ENCODE measurements at places on chromosomes 3 and 15.

DNA sequence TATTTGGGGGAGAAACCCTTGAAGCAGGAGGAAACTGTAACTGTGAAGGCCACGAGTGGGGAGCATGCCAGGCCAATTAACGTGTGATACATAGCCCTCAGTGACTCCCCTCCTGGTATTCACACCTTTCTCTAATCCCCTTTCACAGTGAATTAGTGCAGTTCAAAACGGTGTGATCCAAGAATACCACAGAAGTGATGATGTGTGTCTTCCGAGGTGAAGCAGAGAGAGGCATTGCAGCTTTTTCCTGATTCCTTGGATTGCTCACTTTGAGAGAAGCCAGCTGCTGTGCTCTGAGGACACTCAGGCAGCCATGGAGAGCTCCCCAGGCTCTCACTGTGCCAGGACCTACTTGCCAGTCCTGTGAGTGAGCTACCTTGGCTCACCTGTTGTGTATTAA, 17.3 kb downstream of the NIPA2 start:
- DNase-seq, result no peak

GRCh38 chr3:187946981-187947380, 201.7 kb upstream of the BCL6 start:
- DNase-seq, result no peak

GRCh38 chr3:189172668-189173419, 1.1 kb downstream of the TPRG1 start:
- no peak for DNase-seq

DNA sequence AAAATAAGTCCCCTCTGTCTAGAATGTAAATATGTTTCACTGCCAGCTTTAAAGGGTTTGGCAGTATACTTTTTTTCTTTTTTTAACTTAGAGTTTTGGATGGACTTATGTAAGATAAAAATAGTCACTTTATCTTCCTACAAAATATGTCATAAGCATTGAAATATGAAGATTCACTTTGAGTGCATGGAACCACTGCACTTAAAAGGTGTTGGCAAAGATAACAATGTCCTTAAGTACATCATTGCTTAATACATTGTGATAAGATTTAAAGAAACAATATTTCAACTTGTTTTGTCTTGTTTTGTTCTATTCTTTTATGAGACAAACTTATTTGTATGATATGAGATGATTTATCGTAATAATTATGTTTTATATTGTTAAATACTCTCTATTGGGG, 66.3 kb upstream of the NAALADL2 start:
- DNase-seq, result no peak

DNA sequence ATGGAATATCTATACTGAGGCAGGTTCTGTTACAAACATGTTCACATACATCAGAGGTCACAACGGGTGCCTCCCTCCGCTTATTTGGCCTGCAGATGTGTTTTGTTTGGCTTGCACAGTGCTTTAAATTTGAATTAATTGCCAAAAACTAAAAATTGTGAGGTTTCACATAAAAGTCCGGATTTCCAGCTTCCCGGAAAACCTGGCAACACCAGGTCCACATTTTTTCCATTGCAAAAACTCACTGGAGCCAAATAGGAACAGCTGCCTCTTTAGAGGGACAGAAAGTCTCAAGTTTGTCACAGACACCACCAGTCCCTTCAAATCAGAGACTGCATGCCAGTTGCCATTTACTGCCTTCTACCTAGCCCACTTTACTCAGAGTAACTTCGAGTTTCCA, 205.9 kb upstream of the MDFIC2 start:
- DNase-seq, result no peak

- DNase-seq, result no peak
These were observed 1031.7 kb upstream of the CFAP20DC start for GRCh38 chr3:60081381-60082095.

GRCh38 chr3:8938021-8938420, 25.3 kb downstream of the RAD18 start:
- DNase-seq, result no peak

- peak; percentile 42 for DNase-seq
These were observed 63.9 kb downstream of the TMCC1 start for GRCh38 chr3:129829640-129830039.

GRCh38 chr3:162774613-162775100, 1278.0 kb downstream of the OTOL1 start:
- DNase-seq, result no peak

DNA sequence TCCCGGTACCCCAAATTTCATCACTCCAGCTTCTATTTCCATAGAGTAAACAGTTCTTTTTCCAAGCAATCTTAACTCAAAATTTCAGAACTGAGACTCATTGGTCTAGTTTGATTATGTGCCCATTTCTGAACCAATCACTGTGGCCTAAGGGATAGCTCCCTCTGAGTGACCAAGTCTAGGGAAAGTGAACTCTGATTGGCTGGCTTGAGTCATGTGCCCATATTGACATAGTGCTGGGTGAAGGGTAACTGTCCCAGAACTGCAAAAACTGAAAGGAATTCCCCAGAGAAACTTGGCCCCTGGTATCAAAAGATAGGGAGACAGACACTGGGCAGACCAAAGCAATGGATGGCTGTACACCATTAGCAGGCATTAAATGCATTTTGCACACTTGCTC, 171.2 kb upstream of the WNT5A start:
- DNase-seq, result no peak

DNA sequence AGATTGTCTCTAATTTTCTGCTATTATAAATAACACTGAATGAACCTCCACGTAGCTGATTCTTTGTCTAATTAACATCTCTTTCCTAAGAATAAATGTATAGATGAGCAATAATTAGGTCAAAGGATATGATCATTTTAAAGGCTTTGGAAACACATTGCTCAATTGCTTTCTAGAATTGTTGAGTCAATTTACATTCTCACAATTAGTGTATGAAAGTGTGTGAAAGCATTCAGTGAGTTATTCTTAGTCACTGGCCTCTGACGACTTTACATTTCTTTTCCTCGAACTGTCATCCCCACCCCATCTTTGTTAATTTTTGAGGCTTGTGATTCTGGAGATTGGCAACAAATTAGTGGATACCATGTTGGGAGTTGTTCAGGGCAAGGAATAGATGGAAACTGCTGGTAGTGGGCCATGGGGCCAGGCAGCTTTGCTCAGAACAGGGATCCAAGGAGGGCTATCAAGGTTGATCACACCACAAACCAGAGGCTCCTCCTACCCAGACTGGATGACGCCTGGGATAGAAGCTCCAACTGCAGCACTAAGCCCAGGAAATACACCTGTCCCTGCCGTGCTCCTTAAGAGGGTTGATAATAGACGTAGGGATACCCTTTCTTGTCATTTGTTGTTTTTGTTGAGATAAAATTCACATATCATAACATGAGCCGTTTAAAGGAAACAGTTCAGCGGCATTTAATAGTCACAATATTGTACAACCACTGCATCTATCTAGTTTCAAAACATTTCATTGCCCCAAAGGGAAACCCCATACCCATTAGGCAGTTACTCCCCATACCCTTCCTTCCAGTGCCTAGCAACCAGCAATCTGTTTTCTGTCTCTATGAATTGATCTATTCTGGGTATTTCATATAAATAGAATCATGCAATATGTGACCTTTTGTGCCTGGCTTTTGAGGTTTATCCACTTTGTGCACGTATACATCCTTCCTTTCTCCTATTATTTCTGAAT, 27.9 kb downstream of the EIF1B start:
- DNase-seq, result no peak

GRCh38 chr15:92922418-92923002, 22.4 kb downstream of the CHD2 start:
- DNase-seq, result no peak

- DNase-seq, result no peak
These were observed 133.3 kb upstream of the CHL1 start for GRCh38 chr3:63095-63765.

DNA sequence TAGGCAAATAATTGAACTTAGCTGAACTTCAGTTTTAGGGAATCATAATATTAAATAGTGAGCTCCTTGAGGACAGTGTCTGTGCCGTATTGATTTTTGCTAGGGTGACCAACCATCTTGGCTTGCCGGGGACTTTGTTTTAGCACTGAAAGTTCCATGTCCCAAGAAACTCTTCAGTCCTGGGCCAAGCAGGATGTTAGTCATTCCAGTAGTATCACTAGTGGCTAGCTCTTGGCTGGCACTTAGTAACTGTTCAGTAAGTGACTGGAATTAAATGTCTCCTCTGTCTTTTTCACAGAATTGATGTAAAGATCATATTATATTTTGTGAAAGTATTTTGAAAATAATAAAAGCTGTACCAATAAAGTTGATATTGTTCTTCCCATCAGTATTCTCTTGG, 42.3 kb downstream of the RSRC1 start:
- DNase-seq, result no peak

GRCh38 chr3:5136919-5137429, 14.9 kb downstream of the ARL8B start:
- no peak for DNase-seq

- DNase-seq, result no peak
These were observed 9.9 kb downstream of the NCEH1 start for GRCh38 chr3:172700936-172701455.

- no peak for DNase-seq
These were observed 8.9 kb upstream of the CSPG4 start for GRCh38 chr15:75721480-75721922.

DNA sequence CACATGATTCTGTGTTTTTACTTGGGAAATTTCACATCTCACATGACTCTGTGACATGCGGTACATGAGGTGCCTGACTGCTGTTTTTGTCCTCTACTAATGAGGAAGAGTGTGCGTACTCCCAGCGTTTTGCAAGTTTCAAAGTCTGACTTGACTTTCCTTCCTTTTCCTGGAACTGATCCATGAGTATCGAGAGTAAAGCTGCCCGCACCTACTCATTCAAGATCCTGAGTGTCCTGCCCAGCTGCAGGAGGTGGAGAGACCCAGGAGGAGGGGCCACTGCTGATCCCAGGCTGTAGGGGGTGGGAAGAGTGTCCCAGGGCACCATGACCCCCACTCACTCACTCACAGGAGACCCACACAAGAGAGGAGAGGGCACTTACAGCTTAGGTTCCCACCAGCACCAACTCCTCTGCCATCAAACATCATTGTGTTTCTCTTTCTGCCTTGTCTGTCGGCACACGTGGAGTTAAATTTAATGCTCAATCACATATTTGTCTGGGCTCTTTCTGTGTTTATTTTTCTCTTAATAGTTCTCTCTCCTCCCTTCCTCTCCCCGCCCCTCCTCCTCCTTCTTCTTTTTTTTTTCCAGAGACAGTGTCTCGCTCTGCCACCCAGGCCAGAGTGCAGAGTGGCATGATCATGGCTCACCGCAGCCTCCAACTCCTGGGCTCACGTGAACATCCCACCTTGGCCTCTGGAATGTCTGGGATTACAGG, 1.4 kb downstream of the CCR5AS start:
- no peak for DNase-seq

GRCh38 chr3:100183608-100184125, 69.4 kb upstream of the FILIP1L start:
- DNase-seq, result no peak

DNA sequence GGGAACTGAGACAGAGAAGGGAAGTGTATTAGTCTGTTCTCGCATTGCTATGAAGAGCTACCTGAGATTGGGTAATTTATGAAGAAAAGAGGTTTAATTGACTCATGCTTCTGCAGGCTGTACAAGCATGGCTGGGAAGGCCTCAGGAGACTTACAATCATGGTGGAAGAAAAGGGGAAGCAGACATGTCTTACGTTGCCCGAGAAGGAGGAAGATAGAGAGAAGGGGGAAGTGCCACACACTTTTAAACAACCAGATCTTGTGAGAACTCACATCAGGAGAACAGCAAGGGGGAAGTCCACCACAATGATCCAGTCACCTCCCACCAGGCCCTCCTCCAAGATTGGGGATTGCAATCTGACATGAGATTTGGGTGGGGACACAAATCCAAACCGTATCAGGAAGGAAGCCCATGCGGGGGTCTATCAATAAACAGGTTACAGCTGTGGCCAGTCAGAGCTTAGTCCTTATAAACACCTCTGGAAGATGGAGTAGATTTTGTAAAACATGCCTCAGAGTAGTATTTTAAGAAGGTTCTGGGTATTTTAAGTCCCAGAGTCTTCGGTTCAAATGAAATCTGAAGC, 153.9 kb downstream of the GHSR start:
- no peak for DNase-seq

DNA sequence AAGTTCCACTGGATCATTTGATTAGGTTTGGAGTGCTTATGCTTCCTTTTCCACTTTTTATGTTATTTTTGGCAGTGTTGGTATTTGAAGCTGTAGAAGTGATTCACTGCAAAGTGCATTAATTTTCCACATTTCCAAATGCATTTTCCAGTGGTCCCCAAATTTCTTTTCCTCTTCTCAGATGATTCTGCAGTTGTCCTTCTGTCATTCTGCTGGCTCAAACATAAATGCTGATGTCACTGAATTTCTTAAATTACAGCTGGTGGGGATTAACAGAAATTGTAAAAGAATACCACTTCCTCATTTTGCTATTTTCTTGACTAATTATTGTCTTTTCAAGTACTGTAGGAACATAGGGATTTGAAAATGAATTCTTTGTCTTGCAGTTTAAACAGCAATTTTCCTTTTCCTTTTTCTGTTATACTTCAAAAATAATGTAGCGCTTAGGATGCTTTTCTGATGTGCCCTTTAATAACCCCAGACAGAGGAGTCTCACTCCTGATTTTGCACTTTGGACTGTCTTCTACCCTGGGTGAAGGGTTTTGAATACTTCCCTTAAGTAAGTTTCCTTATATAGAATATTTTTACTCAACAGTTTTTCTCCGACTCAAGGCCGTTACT, 25.0 kb downstream of the MITF start:
- no peak for DNase-seq

DNA sequence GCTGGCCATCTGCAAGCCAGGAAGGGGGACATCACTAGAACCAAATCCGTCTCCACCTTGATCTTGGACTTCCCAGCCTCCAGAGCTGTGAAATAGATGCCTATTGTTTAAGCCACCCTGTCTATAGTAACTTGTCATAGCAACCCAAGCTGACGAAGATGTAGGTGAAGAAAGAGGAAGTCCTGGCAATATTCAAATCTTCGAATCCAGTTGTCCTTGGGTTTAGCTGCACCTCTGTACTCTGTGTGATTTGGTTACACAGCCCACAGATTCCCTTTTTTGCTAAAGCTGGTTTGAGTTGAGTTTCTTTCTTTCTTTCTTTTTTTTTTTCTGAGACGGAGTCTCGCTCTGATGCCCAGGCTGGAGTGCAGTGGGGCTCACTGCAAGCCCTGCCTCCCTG, 68.0 kb upstream of the XCR1 start:
- DNase-seq, result no peak

DNA sequence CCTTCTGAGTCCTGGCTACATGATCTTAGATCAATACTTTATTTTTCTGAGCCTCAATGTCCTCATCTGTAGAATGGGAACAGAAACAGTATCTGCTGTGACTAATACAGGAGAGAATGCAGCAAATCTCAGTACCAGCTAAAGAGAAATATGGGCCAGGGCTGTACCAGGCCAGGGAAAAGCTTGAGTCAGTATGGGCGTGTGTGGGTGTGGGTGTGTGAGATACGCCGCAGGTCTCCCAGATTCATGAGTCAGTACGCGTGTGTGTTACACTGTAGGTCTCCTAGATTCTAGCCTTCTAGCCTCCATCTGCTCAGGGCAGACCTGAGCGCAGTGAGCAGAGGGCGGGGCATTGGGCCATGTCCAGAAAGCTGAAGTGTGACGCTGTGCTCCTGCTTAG, 15.2 kb downstream of the GNAI2 start:
- DNase-seq, result no peak

- DNase-seq, result no peak
These were observed 102.7 kb upstream of the AGBL1 start for GRCh38 chr15:85976986-85977385.

- DNase-seq, result no peak
These were observed 6.8 kb downstream of the RARRES1 start for GRCh38 chr3:158725348-158726011.
